SJSA1 (cell line): ENCODE measurements at places on chromosomes 1 and 21. TPM values are rescaled to one million over a fixed set of nuclear protein-coding genes. Genes with fewer than 3 reads are reported as not detected.

Gene KCND3
- total RNA-seq: 0.25 TPM in 1 of 2 replicates, not detected in the other

Gene CHIT1
- total RNA-seq: not detected in 2 replicates

Gene DRAM2
- 55.0 and 59.7 TPM in 2 replicates for total RNA-seq

DNA sequence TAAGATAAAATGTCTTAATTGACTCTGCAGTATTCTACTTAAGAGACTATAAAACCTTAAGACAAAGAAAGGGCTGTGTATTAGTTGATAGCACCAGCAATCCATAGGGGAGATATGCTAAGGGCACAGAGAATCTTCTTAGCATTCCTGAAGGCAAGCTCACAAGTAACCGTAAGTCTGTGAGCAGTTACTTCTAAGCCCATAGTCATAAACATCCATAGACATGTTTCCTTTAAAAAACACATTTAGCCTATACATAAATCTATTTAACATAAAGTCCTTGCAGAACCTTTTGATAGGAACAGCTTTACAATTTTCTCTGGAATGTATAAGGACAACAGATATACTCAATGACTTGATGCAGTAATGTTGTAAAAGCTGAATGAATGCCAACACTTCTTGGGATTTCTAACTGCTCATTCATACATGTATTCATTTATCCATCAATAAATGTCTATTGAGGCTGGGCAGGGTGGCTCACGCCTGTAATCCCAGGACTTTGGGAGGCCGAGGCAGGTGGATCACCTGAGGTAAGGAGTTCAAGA lies 6.3 kb upstream of the ERRFI1 start:
- DNase-seq: no peak
- H3K27ac ChIP-seq: no peak overlapping the region
- no peaks in the 10 kb centered on the region for H3K36me3 ChIP-seq
- peaks cover 10% of the 10 kb centered on the region for H3K4me1 ChIP-seq

GRCh38 chr1:192669174-192669573 lies 33.2 kb downstream of the RGS13 start:
- H3K4me1 ChIP-seq: no peaks in the 10 kb centered on the region
- DNase-seq: no peak
- no peaks in the 10 kb centered on the region for H3K36me3 ChIP-seq
- H3K27ac ChIP-seq: no peak overlapping the region
- H3K27me3 ChIP-seq: no peaks in the 10 kb centered on the region

- no peaks in the 10 kb centered on the region for H3K27me3 ChIP-seq
- no peak overlapping the region for H3K4me3 ChIP-seq
- no peak for DNase-seq
- no peaks in the 10 kb centered on the region for H3K36me3 ChIP-seq
- H3K27ac ChIP-seq: no peak overlapping the region
These were observed 11.9 kb upstream of the TNFRSF14 start for GRCh38 chr1:2544093-2544874.

DNA sequence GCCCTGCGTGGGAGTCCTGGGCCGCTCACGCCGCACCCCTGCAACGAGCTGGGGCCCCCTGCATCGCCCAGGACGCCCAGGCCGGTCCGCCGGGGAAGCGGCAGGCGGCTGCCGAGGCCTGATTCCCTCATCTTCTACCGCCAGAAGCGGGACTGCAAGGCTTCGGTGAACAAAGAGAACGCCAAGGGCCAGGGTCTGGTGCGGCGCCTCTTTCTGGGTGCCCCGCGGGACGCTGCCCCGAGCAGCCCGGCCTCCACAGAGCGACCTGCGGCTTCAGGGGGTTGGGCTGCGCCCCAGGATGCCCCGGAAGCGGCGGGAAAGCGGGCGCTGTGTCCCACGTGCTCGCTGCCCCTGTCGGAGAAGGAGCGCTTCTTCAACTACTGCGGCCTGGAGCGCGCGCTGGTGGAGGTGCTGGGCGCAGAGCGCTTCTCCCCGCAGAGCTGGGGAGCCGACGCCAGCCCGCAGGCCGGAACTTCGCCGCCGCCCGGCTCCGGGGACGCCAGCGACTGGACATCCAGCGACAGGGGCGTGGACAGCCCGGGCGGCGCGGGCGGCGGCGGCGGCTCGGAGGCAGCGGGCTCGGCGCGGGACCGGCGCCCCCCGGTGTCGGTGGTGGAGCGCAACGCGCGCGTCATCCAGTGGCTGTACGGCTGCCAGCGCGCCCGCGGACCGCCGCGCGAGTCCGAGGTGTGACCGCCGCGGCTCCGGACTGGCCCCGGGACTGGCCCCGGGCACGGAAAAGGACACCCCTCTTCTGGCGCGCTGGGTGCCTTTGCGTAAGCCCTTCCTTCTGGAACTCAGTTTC lies 2.7 kb downstream of the FAM110D start:
- H3K27ac ChIP-seq: no peak overlapping the region
- peak overlapping the region; percentile 35 for H3K4me3 ChIP-seq
- H3K27me3 ChIP-seq: peaks cover 19% of the 10 kb centered on the region
- peak; percentile 57 for DNase-seq
- peaks cover 34% of the 10 kb centered on the region for H3K4me1 ChIP-seq

DNA sequence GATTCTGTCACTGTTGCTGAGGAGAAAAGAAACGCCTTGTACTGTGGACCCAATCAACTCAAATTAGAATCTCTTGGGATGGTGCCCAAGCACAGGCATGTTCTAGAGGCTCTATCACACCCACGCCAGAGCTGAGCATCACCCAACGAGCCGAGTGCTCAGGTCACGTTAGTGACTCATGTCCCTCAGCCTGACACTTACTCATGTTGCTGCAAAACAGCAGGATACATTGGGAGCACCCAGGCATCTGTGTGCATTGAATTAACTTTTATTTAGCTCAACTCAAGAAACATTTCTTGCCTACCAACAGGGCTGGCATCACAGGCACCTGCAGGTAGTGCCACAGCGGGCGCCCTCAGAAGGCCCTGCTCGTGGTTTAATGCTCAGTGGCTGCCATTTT lies 149.8 kb downstream of the ETS2 start:
- no peaks in the 10 kb centered on the region for H3K36me3 ChIP-seq
- DNase-seq: no peak
- H3K4me3 ChIP-seq: no peak overlapping the region
- H3K27me3 ChIP-seq: no peaks in the 10 kb centered on the region
- no peak overlapping the region for H3K27ac ChIP-seq

GRCh38 chr1:61198554-61198953 lies 116.2 kb downstream of the NFIA start:
- H3K4me1 ChIP-seq: no peaks in the 10 kb centered on the region
- no peak overlapping the region for H3K27ac ChIP-seq
- DNase-seq: no peak
- H3K27me3 ChIP-seq: no peaks in the 10 kb centered on the region
- no peak overlapping the region for H3K4me3 ChIP-seq

- H3K27me3 ChIP-seq: no peaks in the 10 kb centered on the region
- H3K36me3 ChIP-seq: no peaks in the 10 kb centered on the region
- no peak overlapping the region for H3K27ac ChIP-seq
- no peak overlapping the region for H3K4me3 ChIP-seq
- no peak for DNase-seq
- no peaks in the 10 kb centered on the region for H3K4me1 ChIP-seq
These were observed 7.0 kb upstream of the CDCP2 start for GRCh38 chr1:54159733-54160316.

- H3K36me3 ChIP-seq: no peaks in the 10 kb centered on the region
- DNase-seq: no peak
- no peak overlapping the region for H3K27ac ChIP-seq
- no peak overlapping the region for H3K4me3 ChIP-seq
These were observed 336.2 kb downstream of the SETD4 start for GRCh38 chr21:35724156-35724555.

Gene SHISAL2A
- total RNA-seq: not detected in 2 replicates

Gene SH2D5
- 0.82 and 5.3 TPM in 2 replicates for total RNA-seq

Gene TIAM1
- total RNA-seq: 7.8 and 8.3 TPM in 2 replicates

Gene CATSPERE
- 0.05 TPM in 1 of 2 replicates, not detected in the other for total RNA-seq

GRCh38 chr1:39857126-39857878 lies 26.0 kb downstream of the TRIT1 start:
- DNase-seq: no peak
- H3K4me1 ChIP-seq: no peaks in the 10 kb centered on the region
- H3K4me3 ChIP-seq: no peak overlapping the region
- no peak overlapping the region for H3K27ac ChIP-seq

Gene WRAP73
- 19.5 and 23.7 TPM in 2 replicates for total RNA-seq

- H3K4me1 ChIP-seq: peaks cover 11% of the 10 kb centered on the region; the same call in 1 of the 2 replicates
- no peak overlapping the region for H3K27ac ChIP-seq
- H3K36me3 ChIP-seq: no peaks in the 10 kb centered on the region
These were observed 21.0 kb downstream of the PCSK9 start for GRCh38 chr1:55060133-55060999.

- H3K36me3 ChIP-seq: no peaks in the 10 kb centered on the region
- H3K27ac ChIP-seq: no peak overlapping the region
- no peak for DNase-seq
- H3K4me3 ChIP-seq: no peak overlapping the region
- H3K4me1 ChIP-seq: peaks cover 18% of the 10 kb centered on the region
These were observed 3.5 kb downstream of the TRIM67 start for GRCh38 chr1:231165371-231165770.

Gene IVNS1ABP
- 89.2 and 93.9 TPM in 2 replicates for total RNA-seq

Gene SYT14
- 1.00 and 1.3 TPM in 2 replicates for total RNA-seq
